ELF-1 (cell line): ENCODE measurements at places on chromosomes 7 and 10.

GRCh38 chr7:91634485-91635177 is 245.9 kb downstream of the MTERF1 start:
- DNase-seq, result no peak

DNA sequence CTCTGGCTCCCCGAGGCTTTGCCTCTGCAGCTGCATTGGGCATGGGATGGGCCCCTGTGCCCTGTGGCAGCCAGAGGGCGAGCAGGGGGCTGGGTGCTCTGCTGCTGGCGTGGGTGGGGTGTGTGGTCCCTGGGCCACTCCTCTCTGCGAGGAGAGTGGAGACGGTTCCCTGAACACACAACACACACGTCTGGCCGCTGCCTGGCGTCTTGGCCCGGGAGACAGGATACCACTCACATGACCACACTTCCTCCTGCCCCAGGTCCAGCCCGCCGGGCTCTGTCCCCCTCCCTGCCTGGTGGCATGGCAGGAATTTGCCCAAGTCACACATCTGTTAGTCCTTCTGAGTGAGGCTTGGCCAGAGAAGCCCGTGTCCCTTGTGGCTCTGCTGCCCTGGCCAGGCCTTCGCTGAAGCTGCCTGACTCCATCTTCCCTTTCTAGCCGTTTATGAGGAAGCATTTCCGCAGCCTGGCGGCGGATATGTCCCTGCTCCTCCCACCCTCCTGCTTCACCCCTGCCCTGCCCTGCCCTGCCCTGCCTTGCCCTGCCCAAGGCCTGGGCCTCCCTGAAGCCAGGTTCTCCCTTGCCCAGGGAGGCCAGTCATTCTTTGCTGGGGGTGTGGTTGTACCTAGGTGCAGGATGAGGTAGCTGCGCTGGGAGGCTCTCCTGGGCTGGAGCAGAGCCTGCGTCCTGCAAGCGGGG is 3.0 kb downstream of the BRI3 start:
- DNase-seq, result peak; percentile 66

DNA sequence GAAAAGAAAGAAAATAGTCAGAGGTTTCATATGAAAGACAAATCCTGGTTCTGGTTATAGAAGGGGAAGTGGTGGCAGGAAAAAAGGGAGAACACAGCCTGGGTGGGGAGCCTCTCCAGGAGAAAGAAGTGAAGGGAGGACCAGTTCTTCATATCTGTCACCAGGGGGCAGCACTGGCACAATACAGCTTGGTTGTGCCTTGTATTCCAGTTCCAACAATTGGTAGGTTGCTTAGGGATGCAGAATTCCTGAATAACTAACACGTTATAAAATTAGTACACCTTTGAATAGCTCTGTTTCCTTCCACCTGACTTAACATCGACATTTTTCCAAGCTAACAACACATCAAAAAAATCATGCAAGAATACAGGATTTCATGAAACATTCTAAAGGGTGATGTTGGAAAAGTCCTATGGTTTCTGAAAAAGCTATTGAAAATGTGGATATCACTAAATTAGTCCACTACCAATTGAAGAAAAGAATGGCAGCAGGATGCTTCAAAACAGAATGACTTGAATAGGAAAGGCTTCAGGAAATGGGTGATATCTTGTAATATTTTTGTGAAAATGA is 52.9 kb downstream of the CYP26A1 start:
- DNase-seq, result peak; percentile 8

DNA sequence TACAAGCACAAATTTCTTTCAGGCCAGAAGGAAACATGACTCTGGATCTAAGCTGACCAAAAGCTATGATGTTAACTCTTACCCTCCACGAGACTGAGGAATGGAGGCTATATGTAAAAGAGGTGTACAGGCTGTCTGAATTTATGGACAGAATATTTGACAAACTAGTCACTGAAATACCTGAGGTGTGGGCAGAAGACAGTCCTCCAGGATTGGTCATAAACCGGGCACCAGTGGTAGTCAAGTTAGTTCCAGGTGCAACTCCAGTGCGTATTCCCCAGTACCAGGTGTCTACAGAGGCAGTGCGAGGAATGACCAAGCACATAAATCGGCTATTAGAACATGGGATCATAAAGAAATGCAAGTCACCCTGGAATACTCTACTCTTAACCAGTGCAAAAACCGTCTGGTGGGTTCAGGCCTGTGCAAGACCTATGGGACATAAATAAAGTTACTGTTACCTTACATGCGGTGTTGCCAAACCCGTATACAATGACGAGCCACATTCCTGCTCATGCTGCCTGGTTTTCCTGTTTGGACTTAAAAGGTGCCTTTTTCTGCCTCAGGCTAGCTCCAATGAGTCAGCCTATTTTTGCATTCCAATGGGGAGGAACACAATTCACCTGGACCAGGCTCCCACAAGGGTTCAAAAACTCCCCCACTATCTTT is 6.7 kb upstream of the CYREN start:
- peak; percentile 89 for DNase-seq

- DNase-seq, result no peak
Measured at GRCh38 chr7:33448035-33448434, 318.7 kb downstream of the BBS9 start.

GRCh38 chr7:149329766-149330334 is 67.9 kb downstream of the ZNF783 start:
- no peak for DNase-seq

DNA sequence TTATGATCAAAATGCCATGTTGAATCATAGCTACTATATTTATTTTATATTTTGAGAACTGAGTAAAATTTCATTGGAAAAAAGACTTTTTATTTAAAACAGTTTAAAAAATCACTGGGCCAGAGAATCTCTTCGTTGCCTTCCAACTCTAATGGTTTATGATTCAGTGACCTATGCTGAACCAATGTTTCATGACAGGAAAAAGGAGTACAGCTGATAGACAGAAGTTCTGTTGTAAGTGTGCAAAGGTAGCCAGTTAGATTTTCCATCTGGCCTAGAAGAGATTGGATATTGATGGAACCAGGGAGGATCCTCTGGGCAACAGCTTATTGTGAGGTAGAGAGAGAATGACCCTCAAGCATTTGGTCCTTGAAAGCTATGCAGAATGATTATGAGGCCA is 745.8 kb downstream of the SUGCT start:
- no peak for DNase-seq

DNA sequence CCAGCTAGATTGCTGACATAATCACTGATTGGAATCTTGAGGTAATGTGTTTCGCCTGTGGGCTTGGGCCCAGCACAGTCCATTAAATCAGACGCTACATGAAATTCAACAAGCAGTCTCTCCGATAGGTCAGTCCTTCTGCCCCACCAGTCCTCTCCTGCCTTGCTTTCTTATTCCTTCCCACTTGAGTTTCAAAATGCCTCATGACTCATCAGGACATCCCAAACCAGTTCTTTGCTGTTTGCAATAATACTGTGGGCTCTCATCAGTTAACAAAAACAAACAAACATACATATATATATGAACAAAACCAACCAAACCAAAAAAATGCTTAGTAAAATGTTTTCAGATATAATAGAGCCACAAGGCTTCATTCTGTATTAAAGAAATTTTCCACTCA is 599.0 kb downstream of the SORCS1 start:
- no peak for DNase-seq

GRCh38 chr7:150368884-150369747 is 494 bp downstream of the REPIN1 start:
- DNase-seq, result peak; percentile 89

DNA sequence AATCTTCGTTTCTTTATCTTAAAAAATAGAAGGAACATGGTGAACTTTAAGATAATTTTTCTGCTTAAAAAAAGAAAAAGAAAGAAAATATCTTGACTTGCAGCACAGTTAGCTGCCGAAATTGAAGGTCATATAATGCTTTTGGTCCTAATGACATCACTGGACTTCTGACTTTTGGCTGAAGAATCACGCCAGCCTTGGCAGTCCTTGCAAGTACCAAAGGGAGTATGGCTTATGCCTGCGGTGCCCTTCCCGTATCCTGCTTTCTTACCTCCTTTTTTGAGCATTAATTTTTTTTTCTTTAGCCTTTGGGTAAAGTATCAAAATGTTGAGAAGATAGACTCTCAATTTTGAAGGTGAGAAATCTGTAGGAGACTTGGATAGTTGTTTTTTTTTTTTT is 7.0 kb downstream of the BMPR1A start:
- DNase-seq, result no peak

- DNase-seq, result no peak
Measured at GRCh38 chr7:41520445-41520844, 182.4 kb downstream of the INHBA start.

GRCh38 chr10:121076776-121077715 is 225.9 kb downstream of the WDR11 start:
- DNase-seq, result peak; percentile 93

- no peak for DNase-seq
Measured at GRCh38 chr10:125707541-125708468, 11.7 kb upstream of the EDRF1 start.

DNA sequence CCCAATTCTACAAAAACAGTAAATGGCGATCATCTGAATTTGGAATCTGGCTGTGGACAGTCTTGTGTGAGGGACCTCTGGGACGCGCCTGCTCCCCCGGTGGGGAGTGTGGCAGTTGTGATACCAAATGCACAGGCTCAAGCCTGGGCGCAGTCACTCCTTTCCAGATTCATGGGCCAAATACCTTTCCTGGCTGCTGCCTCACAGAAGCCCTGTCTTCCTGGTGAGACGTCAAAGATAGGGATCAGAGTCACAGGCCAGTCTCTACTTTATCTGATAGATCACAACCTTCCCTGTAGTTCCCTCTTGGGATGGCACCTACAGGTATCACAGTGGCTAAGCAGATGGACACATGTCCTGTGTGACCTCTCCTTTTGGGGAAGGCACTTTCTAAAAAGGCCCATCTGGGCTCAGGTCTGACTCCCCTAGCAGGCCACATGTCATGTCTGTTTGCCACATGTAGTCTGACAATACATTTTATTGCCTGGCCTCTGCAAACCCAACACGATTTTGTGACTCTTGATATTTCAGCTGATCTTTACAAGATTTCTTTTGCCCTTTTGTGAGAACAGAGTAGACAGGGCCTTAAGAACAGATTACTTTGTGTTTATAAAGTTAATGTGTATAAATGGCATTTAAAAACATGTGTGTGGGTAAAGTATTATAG is 150.1 kb downstream of the SNX10 start:
- DNase-seq, result peak; percentile 50

GRCh38 chr7:124914298-124914697 is 15.3 kb downstream of the POT1 start:
- no peak for DNase-seq

DNA sequence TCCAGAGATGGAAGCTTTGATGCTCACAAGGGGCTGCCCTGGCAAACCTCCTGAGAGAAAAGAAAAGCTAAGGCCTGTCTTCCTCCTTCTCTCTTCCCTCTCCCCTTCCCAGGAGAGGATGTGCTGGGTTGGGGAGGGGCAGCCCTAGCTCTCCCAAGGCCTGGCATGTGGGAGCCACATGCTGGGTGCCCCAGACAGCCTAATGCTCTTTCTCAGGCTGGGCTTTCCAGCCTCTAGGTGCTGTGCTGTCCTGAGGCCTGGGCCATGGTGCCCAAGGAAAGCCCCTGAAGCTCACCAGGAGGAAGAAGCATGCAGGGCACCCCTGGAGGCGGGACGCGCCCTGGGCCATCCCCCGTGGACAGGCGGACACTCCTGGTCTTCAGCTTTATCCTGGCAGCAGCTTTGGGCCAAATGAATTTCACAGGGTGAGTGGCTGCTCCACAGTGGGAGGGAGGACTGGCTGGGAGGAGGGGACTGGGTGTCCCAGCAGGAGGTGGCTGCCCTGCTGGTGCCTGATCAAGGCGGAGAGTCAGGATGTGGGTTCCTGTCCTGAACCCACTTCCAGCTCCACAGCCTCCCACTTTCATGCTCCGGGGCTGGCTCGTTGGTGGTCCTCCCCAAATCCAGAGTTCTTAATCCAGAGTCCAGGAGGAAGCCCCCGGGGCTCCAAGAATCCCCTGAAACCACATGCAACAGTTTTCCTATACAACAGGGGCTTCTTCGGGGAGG is 1.7 kb downstream of the CPA5 start:
- no peak for DNase-seq

DNA sequence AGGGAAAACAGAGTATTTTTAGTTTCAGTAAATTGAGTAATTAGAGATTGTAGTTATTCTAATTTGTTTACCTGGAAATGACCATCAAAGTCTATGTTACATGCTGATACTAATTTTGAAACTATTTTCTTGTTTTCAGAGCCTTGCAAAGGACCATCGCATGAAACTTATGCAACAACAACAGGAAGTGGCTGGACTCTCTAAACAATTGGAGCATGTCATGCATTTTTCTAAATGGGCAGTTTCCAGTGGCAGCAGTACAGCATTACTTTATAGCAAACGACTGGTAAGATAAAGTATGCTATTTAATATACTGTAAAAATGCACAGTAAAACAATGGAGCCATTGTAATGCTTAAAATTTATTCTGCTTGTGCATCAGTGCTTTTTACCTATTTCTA is 78.5 kb downstream of the TRIM24 start:
- no peak for DNase-seq

DNA sequence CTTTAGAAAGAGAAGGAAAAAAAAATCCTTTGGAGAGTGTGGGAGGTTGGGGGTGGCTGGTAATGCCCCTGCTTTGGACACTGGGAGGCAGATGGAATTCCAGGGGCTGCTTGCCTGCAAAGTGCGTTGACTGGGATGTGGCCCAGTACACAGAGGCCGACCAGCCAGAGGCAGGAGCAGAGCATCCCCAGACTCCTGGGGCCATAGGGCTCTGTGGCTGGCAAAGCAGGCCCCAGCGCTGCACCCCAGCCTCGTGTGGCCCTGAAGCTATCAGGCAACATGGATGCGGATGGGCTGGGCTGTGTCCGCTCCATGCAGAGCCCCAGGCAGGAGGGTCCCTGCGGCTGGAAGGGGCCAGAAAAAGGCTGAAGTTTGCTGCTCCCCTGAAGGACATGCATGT is 361.6 kb upstream of the FZD8 start:
- no peak for DNase-seq

DNA sequence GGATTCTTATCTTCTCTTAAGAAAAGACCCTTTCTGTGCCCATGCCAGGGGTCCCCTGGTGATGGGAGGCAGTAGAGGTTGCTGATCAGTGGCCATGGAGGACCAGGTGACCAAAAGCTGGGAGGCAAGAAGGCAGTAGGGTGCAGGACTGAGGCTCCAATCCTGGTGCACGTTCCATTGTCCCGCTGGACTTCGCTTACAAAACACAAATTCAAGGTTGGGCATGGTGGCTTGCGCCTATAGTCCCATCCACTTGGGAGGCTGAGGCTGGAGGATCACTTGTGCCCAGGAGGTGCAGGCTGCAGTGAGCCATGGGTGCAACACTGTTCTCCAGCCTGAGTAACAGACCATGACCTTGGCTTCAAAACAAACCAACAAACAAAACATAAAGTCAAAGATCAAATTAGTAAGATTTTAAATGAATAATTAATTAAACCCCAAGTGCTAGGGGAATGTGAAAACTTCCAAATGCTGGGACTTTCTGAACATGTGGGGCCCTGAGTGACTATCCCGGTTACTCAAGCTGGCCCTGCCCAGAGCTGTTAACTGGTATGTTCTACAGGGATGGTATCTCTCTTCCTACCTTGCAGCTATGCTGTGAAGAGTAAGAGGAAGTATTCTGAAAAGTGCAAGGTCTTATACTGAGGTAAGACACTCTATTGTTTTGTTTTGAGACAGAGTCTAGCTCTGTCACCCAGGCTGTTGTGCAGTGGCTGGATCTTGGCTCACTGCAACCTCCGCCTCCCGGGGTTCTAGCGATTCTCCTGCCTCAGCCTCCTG is 97.6 kb downstream of the LYZL2 start:
- no peak for DNase-seq
